Islet precursor cell (in vitro differentiated cells): ENCODE measurements at places on chromosomes 11 and 22.

- DNase-seq: peak; percentile 85
Observed at GRCh38 chr11:65329944-65330403, 3.7 kb upstream of the DPF2 start.

DNA sequence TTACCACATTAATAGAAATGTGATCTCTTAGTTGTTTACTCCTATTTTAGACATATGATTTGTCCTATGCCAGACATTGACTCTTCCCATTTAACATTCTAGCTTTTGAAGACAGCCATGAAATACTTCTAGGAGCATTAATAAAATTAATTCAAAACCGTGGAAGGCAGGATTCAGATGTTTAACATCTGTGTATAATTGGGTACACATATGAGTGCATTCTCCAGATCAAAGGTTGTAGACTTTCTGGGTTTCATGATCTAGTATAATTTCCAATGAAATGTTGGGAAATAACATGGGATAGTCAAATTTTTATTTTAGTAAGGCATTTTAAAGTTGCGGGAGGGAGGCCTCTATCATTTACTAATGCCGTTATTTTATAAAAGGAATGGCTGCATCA lies 35.2 kb upstream of the CCDC89 start:
- DNase-seq: no peak

DNA sequence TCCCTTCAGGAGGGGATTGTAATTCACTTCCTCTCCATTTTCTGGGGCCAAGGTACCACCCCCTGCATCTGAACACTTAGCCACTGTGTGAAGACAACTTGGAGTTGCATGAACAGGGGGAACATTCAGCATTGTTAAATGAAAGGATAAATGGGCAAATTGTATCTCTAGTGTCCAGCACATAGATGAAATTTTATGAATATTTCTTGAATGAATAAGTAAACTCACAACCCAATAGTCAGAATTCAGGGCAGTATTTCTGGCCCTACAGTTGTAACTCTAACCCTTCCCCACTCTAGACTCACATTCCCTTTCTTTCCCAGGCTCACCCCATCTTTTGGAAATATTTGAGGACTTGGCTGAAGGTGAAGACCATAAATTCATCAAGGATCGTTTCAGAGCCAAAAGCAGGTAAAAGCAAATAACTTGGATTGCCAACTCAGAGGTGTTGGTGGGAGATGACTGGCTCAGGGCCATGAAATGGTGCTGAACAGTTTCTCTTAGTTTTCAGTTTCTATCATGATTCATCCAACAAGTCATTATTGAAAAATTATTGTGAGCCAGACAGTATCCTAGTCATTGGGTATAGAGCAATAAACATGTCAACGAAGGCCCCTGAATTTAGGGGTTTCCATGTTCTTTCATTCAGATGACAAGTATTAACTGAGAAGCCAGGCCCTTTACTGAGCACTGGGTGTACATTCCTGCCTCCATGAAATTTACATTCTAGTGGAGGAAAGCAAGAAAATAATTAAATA lies 33.3 kb upstream of the ZC3H12C start:
- no peak for DNase-seq

GRCh38 chr11:81839016-81839415 lies 894.6 kb downstream of the FAM181B start:
- DNase-seq: no peak

DNA sequence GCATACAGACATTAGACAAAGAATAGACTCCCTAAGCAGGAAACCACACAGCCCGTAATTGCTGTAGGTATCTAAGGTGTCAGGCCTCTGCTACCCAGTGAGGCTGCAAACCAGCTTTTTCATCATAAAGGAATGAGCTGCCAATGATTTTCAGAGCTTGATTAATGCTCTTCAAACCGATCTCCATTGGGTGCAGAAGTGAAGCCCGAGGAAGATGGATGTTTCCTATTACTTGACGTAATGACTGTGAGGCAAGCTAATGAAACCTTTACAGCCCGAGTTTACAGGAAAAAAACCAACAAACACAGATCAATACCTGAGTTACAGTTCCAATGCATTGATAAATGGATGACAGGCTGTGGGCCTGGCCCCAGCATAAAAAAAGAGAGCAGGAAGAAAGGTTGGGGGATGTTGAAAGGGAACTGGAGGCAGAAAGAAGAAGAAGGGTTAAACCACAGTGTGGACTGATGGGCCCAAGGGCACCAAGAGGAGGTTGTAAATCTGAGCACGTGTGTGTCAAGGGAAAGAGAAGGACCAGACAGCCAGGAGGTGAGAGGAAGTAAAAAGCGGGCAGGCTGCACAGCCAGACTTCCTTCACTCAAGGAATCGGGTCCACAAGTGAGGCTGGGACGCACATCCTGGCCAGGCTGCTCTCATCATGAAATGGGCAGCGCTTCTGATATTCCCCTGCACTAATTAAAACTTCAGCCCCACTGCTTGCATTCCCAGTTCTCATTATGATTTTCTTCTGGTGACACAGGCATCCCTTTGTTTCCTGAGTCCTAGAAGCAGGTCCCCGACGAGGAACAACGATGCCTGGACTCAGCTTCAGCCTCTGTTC lies 70.6 kb upstream of the NTM start:
- DNase-seq: no peak

GRCh38 chr11:78039391-78039918 lies 16.4 kb upstream of the KCTD14 start:
- DNase-seq: no peak

DNA sequence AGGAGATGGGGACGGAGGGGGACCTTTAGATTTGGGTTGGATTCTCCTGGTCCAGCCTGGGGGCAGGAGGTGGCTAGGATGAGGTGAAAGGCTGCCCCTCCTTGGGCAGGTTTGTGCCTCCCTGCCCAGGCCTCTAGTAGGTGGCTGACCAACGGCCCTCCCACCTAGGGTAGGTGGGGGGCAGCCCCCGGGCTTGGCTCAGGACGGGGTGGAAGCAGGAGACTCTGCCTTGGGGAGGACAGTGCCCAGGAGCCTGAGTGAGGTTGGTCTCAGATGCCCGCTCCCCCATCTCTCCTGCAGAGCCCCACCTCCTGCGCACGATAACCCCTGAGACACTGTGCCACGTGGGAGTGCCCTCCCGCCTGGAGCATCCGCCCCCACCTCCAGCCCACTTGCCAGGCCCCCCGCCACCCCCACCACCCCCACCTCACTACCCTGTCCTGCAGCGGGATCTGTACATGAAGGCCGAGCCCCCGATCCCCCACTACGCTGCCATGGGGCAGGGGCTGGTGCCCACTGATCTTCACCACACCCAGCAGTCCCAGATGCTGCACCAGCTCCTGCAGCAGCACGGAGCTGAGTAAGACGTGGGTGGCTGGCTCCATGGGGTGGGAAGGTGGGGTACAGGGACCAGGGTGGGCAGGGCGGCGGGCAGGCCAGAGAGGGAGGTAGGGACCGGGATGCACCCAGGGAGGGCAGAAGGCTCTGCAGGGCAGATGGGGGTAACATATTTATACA lies 17.7 kb downstream of the MYRF start:
- DNase-seq: no peak

GRCh38 chr22:38733329-38733723 lies 22.5 kb downstream of the SUN2 start:
- DNase-seq: no peak

DNA sequence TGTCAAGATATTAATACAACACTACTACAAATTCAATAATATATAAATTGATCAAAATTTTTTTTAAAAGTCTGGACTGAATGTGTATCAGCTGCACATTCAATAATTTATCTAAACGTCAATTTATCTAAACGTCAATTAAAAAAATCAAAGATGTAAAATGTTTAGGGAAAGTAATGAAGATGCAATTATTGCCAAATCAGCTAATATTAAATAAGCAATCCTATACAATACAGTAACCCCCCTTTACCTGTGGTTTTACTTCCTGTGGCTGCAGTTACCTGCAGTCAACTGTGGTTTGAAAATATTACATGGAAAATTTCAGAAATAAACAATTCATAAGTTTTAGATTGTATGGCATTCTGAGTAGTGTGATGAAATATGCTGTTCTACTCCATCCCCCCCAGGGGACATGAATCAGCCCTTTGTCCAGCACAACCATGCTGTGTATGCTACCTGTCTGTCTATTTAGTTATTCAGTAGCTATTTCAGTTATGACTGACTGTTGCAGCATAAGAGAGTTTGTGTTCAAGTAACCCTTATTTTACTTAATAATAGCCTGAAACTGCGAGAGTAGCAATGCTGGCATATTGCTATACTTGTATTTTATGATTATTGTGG lies 72.2 kb downstream of the CWF19L2 start:
- no peak for DNase-seq

DNA sequence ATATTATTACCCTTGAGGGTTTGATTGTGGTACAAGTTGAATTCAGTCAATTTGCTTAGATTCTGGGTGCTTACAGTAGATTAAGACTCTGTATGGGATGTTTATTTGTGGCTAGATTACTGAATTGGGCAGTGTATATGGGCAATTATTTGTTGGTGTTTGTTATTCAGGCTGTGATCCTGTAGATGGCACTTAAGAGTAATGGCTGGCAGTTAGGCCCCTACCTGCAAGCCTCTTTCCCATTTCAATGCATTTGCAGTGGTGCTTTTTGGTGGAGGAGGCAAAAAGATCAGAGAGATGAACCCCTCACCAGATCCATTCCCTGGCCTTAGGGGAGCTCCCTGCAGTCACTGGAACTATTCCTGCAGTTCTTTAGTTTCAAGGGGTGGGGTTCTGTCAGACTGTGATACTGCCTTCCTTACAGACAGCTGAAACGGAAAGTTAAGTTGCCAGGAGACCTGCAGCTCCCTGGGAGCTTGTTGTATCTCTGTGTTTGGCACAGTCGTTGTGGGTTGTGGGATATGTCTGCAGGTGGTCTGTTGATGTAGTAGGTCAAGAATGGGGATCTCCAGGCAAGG lies 199.5 kb downstream of the AASDHPPT start:
- no peak for DNase-seq

GRCh38 chr11:45724153-45724552 lies 58.7 kb upstream of the CHST1 start:
- DNase-seq: no peak

GRCh38 chr11:35815556-35816315 lies 128.1 kb upstream of the LDLRAD3 start:
- DNase-seq: peak; percentile 7

- no peak for DNase-seq
Observed at GRCh38 chr11:64891215-64891848, 12.9 kb upstream of the EHD1 start.

DNA sequence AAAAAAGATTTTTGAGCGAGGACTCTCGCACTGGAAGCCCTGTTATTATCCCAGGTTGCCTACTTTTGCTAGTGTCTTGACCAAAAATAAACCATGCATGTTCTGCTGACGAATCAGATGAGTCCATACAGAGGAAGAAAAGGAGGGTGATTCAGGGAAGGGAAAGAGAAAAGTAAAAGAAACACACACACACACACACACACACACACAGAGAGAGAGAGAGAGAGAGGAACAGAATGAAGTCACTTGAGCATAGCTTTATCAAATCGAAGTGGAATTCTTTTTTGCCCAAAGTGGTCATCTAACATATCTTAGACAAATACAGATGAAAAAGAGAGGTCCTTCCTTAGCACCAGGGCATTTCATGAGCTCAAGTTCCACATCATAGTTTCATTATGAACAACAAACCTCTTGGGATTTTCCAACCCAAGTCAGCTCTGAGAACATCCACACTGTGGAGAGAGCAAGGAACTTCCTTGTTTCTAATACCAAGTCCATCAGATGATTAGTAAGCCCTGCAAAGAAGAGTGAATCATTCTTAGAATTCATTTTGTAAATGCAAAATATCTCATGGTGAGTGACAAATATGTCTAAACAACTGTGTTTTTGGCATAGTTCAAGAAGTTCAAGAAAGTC lies 7.7 kb upstream of the MMP12 start:
- DNase-seq: no peak

DNA sequence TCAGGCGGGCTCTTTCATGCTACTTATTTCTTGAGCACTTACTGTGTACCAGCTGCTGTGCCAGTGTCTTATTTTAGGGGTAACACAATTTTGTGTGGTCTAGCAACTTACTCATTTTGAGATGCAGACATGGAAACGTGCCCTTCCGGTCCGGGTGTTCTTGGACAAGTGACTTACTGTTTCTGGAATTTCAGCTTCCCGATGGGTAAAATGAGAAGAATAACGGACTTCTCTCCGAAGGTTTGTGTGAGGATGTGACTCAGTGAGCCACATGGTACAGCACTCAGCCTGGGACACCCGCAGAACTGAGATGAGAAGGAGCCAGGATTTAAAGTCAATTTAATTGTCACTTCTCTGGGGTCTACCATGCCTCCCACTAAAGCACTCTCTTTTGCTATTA lies 114.5 kb upstream of the SYT13 start:
- DNase-seq: no peak

DNA sequence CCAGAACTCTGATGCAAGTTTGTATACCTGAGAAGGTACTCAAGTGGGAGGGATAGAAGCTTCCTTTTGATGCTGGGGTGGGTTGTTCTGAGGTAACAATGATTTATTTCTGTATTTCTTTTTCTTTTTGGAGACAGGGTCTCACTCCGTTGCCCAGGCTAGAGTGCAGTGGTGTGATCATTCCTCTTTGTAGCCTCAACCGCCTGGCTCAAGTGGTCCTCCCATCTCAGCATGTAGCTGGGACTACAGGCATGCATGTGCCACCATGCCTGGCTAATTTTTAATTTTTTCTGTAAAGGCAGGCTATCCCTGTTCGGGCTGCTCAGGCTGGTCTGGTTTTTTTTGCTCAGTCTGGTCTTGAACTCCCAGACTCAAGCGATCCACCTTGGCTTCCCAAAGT lies 7.9 kb downstream of the KDM2A start:
- DNase-seq: no peak

- DNase-seq: peak; percentile 81
Observed at GRCh38 chr11:36265793-36266628, 23.2 kb downstream of the COMMD9 start.

DNA sequence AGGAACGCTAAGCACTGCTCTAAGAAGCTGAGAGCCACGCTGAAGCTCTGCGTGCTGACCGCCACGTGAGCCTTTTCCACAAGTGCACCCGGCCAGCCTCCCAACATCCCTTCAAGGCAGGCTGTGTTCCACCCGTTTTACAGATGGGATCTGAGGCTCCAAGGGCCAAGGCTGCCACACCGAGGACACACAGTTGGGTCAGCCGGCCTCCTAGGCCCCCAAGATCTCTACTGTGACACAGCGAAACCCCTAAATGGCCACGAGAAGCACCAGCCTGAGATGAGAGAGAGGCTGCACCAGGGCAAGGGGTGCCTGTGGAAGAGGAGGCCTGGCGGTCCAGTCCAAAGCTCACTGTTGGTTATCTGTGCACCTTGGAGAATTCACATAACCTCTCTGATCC lies 11.8 kb upstream of the CD5 start:
- no peak for DNase-seq

- DNase-seq: peak; percentile 21
Observed at GRCh38 chr11:93850594-93851018, at the start of gene VSTM5. Gene VSTM5 (minus strand): TSS chr11:93850618. CDS start chr11:93850502, 116 bp downstream.

DNA sequence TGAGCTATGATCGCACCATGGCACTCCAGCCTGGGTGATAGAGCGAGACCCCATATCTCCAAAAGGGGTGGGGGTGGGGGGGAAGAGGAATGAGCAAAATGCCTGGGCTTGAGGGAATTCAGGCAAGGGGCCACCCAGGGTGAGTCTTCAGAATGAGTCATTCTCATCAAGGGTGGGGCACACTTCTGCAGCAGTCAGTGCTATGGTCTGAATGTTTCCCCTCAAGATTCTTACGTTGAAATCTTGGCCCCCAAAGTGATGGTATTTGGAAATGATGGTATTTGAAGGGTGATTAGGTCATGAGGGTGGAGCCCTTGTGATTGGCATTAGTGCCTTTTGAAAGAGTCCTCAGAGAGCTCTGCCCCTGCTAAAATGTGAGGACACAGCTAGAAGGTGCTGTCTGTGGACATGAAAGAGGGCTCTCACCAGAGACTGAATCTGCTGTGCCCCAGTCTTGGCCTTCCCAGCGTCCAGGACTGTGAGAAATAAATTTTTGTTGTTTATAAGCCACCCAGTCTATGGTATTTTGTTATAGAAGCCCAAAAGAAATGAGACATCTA lies 86.4 kb upstream of the THY1 start:
- DNase-seq: no peak
